IPS-NIHi11 (cell line): ENCODE measurements at places on chromosomes 12 and 14.

DNA sequence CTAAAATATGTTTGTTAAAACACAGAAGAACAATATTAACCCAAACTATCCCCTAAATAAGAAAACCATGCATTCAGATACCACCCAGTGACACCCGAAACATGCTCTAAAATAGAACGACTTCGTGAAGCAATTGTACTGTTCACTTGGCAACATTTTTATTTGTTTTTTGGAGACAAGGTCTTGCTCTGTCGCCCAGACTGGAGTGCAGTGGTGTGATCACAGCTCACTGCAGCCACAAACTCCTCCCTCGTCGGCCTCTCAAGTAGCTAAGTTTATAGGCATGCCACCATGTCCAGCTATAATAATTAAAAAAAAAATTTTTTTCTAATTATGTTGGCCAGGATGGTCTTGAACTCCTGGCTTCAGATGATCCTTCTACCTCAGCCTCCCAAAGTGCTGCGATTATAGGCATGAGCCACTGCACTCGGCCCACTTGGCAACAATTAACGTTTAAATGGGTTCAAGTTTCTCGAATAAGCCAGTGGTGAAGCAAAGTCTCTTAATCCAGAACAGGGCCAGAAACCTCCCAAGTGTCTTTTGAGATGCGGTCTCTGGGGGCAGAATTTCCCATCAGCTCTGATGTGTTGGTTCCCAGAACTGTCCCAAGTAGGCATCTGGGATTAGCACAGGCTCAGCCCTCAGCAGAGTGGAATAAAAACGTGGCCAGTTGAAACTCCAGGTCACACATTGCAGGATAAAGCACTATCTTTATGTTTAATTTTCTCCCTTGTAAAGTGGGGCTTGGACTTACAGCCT, 74.5 kb downstream of the TMCC3 start:
- no peak for DNase-seq

- DNase-seq: no peak
Observed at GRCh38 chr12:4174417-4174816, 99.1 kb upstream of the CCND2 start.

DNA sequence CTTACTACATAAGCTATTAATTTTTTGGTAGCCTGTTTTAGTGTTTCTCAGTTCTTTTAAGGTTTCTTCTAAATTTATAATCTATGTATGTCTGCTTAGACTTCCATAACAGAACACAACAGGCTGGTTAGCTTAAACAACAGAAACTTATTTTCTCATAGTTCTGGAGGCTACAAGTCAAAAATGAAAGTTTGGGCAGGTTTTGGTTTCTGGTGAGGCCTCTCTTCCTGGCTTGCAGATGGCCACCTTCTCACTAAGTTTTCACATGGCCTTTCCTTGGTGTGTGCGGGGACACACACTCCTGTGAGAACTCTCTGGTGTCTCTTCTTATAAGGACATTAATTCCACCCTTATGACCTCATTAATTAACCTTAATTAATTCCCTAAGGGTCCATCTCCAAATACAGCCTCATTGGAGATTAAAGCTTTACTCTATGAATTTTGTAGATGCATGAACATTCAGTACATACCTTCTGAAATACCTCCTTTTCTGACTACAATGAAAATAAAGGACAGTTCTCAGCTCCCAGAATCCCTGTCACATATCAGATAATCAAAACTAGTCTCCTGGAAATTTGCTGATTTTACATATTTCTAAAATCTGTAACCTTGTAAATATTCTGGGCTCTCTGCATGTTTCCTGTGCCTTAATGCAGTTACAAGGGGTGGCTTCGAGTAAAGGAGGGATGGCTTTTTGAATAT, 23.2 kb upstream of the BMAL2 start:
- no peak for DNase-seq

DNA sequence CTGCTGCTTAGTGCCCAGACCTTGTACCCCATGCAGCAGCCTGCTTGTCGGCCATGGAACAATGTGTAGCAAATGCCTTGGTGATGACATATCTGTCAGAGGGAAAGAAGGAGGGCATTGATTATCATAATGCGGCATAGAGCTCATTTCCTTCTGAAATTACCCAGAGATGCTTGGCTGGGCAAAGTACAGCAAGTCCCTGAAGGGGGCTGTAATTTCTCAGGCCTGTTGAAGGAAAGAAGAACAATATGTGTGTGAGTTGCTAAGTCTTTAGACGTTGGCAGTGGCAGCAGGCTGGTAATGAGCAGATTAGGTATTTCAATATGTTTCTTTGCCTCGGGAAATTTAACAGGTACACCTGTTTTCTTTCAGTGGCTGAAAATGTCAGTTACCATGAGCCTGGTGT, 128.6 kb downstream of the CRADD start:
- DNase-seq: no peak

- DNase-seq: no peak
Observed at GRCh38 chr14:86003998-86004397, 474.1 kb downstream of the FLRT2 start.

GRCh38 chr14:75323571-75323970, 44.9 kb downstream of the FOS start:
- DNase-seq: no peak

DNA sequence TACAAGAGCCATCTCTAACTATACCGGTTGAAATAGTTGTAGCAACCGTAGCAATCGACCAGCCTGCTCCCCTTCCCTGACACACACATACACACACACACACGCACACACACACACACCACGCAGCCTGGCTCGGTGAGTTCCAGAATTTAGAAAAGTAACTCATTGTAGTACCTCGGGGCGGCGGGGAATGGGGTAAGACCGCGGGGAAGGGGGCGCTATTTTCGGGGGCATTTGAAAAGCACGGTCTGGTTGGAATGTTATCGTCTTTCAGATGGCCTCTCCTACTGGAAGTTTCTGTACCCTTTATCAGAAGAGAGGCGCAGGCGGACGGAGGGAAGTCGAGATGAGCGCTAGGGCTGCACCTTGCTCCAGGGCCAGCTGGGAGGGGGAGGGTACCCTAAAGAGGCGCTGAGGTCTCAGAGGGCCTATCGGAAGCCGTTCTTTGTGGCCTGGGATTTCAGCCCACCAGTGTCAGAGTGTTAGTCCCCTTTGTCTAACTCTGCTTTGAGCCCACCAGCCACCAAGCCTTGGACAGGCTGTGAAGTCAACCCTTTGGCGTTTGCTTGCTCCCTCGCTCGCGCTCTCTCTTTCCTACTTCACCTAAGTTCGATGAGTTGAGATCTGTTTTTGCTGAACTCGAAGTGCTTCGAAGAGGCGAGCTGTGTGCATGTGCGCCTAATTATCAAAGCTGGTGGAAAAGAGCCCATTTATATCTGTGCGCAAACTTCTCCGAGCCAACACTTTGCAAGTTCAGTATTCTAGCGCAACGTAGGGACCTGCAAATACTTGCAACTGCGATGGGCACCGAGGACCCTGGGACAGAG, 837 bp downstream of the COL2A1 start:
- DNase-seq: no peak

GRCh38 chr12:30696103-30696408, 387 bp upstream of the IPO8 start:
- DNase-seq: no peak

- DNase-seq: no peak
Observed at GRCh38 chr14:52014601-52015267, 25.4 kb downstream of the RTRAF start.

- DNase-seq: peak; percentile 42
Observed at GRCh38 chr12:125122668-125123067, 57.4 kb downstream of the AACS start.

DNA sequence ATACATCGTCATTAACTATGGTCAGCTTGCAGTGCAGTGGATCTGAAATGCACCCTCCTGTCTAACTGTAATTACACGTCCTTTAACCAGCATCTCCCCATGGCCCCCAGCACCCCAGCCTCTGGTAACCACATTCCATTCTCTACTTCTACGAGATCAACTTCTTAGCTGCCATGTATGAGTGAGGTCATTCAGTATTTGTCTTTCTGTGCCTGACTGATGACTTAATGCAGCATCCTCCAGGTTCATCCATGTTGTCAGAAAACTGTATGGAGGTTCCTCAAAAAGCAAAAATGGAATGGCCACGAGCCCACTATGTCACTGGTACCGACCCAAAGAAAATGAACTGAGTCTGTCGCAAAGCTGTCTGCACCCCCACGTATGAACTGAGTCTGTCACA, 107.3 kb downstream of the RIMBP2 start:
- no peak for DNase-seq

- DNase-seq: no peak
Observed at GRCh38 chr12:106311139-106311538, 8.6 kb downstream of the TCP11L2 start.

DNA sequence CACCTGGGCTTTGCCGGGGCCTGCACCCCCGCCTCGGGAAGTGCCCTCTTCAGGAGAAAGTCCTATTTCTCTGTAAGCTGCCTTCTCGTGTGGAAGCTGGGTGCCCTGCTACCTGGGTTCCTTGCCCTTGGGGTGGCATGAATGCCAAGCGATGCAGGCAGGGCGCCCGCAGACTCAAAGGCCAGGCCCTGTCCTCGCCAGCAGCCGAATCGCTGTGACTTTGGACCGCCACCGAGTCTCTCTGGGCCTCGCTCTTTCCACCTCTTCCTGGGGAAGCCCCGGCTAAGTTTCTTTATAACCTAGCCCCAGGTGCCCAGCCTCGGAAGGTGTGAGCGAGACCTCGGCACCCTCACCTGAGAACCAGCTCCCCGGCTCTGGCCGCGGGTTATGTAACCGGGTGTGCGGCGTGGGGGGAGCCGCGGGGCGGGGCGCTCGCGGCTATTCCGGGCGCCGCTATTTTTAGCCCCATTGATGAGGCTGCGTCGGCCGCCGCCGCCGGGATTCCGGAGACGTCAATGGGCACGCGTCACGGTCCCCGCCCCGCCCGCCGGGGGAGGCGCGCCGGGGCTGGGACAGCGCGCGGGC, 14.6 kb upstream of the NR4A1 start:
- DNase-seq: peak; percentile 84

- no peak for DNase-seq
Observed at GRCh38 chr12:15770021-15770420, 19.2 kb downstream of the EPS8 start.

GRCh38 chr14:58331111-58331510, 32.8 kb downstream of the ARID4A start:
- peak; percentile 68 for DNase-seq

DNA sequence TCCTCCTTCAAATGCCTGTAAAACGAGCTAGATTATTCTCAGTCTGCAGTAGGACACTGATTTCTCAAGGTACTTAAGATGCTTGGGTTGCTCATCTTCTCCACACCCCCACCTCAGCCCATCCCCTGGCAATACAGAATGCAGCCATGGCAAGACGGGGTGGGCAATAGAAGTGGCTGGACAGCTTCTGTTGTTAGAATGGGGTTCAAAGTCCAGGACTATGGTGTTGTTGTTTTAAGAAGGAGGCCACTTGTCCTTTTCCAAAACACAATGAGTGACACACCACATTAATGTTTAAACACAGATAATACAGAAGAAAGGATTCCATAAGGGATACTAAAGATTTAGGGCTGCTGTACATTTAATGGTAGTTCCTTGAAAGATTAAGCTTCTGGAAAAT, 188.9 kb upstream of the BCL2L14 start:
- no peak for DNase-seq

GRCh38 chr12:114166362-114166761, 200.2 kb upstream of the RBM19 start:
- peak; percentile 79 for DNase-seq

GRCh38 chr12:104340925-104341611, 37.5 kb downstream of the EID3 start:
- no peak for DNase-seq

GRCh38 chr12:123398550-123399254, 14.8 kb downstream of the KMT5A start:
- peak; percentile 16 for DNase-seq

DNA sequence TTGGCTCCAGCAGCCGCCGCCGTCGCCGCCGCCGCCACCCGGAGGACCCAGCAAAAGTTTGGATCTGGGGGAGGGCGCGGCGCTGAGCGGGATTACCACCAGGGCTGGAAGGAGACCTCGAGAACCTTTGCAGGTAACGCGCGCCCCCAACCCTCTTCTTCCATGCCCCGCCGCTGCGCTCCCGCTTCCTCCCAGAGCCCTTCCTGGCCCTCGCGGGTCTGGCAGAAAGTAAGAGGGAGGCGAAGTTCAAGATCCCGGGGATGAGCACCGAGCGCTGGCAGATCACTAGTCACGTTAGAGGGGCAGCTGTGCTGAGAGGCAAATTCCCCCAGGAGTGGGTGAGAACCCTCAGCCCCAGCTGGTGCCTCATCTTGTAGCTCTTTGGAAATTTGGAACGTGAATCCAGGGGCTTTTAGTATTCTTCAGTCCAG, 3.9 kb downstream of the FLRT2 start:
- DNase-seq: peak; percentile 28

- DNase-seq: peak; percentile 88
Observed at GRCh38 chr14:54652188-54652587, 85.3 kb downstream of the SAMD4A start.

- DNase-seq: no peak
Observed at GRCh38 chr12:119354172-119354571, 19.6 kb downstream of the CCDC60 start.

DNA sequence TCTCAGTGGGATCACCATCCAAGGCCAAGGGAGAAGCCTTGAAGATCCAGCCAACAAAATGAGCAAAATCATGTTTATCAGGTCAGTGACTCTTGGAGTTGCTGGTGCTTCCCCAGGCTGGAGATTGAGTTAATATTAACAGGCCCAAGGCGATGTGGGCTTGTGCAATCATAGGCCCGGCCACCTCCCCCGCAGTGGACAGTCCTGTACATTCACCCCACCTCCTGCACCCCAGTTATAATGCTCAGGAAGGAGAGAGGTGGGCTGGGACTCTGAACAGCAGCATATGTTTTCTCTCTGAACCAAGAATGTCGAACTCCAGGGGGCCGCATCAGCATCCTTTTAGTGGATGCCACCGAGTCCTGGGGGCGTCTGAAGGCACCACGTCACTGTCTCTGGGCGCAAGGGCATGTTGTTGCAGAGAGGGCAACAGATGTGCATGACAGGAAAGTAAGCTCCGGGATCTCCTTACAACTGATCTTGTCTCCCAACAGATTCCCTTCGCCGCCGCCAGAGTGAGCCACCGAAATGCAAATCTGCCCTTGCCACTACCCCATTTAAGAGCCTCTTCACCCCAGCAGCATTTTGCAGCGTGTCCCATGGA, 32.2 kb upstream of the SERPINA6 start:
- DNase-seq: peak; percentile 49

DNA sequence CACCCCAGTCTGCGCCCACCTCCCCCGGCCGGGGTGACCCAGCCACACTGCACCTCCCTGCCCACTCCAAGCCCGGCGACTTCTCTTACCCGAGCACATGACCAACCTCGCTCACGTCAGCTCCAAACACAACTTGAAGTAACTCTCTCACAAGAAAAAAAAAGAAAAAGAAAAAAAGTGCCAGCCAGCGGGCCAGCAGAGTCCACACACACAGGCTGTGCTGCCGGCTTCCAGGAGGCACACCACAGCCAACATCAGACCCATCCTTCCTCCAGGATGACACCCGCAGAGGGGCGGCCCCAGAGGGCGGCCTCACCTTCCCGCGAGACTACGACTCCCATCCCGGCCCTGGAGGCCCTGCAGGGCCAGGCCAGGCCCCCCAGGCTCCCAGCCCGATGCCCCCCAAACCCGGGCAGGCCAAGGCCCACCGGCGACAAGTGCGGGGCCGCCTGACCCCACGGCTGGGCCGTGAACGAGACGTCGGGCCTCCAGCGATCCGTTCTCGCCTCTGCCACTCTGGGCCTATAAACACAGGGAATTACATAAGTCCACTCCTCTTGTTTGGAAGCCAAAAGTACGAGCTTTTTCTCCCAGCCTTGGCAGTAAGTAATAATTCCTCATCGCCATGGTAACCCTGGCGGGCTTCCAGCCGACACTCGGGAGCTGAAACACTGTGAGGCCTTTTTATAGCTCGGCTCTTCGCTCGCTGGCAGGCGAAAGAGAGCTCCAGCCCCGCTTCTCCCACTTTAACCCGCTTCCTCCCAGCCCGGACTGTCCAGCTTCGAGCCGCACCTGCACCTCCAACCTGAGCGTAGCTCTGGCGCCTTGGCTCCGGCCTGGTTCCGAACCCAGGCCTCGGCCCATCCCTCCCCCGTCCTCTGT, 49.1 kb downstream of the NCOR2 start:
- peak; percentile 70 for DNase-seq
